ENCODE measurements at places on chromosomes 3 and 15.

- DNase-seq = no peak
These were observed 3.7 kb downstream of the KPNA1 start for GRCh38 chr3:122510878-122511535.

DNA sequence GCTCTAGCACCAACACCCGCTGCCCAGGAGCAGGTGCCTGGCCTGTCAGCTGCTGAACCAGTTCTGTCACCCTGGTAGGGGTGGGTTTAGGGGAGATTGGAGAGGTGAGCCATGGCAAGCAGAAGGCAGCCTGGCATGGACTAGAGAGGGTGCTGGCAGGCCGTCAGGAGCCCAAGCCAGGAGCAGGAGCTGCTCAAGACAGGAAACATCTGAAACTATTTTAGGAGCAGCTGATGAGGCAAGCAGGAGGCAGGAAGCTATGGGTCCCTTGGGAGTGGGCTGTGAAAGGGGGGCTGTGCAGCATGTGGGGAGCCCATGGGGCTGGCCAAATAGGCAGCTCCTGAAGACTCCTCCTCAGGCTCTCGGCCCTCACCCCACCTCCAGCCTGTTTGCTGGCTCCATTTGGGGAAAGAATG is 2.3 kb downstream of the INKA1 start:
- no peak for DNase-seq

DNA sequence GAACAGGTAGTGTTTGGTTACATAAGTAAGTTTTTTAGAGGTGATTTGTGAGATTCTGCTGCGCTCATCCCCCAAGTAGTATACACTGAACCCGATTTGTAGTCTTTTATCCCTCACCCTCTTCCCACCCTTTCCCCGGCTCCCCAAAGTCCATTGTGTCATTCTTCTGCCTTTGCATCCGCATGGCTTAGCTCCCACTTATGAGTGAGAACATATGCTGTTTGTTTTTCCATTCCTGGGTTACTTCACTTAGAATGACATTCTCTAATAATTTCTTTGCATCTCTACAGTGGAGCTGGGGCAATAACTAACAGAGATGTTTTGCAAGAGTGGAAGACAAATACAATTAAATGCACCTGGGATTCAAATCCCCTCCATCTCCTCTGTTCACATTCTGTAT is 93.2 kb downstream of the TP63 start:
- DNase-seq = no peak

DNA sequence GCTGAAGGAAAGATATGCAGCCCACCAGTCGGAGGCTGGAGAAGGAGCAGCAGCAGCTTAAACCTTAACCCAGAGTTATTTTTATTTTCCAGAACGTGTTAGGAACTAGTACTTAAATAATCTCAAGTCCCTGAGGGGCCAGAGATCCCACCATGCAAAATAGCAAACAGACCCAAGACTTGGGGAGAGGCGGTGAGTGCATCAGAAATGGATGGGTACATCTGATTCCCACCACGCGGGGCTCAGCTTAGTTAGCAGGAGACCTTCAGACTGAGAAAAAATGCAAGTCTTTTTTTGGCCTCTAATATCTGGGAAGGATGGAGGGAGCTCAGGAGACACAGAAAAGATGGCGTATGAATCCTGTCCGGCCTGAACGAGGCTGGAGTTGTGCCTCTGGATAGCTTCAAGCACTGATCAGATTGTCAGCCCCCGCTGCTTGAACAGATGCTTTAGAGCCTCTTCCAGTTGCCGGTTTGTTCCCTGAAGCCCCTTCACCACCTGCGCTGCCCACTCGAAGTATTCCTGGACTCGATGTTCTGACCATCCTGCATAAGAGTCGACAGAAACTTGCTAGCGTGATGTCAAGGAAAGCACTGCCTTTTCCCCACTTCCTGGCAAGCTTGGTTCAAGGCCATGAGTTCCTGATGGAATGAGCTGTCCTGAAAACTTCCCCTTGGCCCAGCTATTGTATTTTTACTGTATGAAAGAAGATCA is 1.3 kb downstream of the HDDC3 start:
- DNase-seq = no peak

DNA sequence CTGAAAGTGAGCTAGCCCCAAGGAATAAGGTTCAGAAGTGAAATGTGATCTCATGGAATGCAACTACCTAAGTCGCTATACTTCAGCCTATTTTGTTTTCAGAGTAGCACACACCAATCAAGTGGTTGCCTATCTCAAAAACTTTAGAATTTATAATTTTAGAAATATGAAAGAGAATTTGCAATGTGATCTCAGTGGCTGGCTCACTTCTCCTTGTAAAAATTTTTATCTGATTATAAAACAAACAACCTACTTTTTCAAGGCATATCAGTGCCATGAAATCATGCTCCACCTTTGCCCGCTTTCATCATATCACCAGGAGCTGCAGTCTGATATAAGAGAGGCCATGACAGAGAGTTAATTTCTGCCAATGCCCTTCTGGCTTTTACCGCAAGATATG is 47.3 kb downstream of the CLDN11 start:
- no peak for DNase-seq

- no peak for DNase-seq
These were observed 706.9 kb downstream of the TBL1XR1 start for GRCh38 chr3:176490357-176490756.

DNA sequence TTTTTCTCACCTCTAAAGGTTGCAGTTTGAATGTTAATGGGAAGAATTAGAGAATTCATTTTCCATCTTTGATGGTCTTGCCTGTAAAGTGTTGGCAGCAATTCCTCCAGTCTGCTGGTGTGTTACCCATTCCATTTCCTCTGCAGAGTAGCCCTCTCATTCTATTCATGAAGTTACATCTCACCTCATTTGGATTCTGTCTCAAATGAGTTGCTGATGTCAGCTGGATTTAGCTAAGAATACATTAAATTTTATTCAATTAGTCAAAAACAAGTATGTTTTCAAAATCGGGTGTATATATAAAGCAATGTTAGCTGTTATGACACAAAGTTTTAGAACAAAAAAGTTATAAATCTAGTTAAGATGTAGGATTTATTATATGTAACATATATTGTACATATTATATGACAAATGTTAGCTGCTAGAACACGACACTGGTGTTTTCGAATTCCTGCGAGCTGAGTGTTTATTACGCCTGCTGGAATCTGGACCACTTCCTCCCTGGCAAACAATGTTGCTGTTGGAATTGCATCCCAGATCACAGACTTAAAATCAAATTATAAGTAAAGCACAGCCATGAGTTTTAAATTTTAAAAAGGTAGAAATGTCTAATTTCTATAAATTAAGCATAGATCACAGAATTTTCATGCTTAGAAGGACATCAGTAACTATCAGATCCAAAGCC is 516.2 kb downstream of the OCA2 start:
- no peak for DNase-seq

- DNase-seq = no peak
These were observed 32.8 kb downstream of the CYFIP1 start for GRCh38 chr15:22947101-22948000.

Data from esophagus squamous epithelium (tissue), 5 donors.